Fibroblast of the aortic adventitia (primary cell): ENCODE measurements at places on chromosomes 11 and 22. TPM values are rescaled to one million over a fixed set of nuclear protein-coding genes. Genes with fewer than 3 reads are reported as not detected.

The FAM181B gene
- 0.25 TPM in 1 of 2 replicates, not detected in the other for total RNA-seq

GRCh38 chr11:58004664-58005063 lies 19.0 kb upstream of the OR9Q1 start:
- no peak for DNase-seq

The C22orf42 gene
- not detected in 2 replicates for total RNA-seq

The SCUBE1 gene
- total RNA-seq: not detected in 2 replicates

- no peak for DNase-seq
These were observed 14.2 kb upstream of the OR6A2 start for GRCh38 chr11:6813656-6814055.

DNA sequence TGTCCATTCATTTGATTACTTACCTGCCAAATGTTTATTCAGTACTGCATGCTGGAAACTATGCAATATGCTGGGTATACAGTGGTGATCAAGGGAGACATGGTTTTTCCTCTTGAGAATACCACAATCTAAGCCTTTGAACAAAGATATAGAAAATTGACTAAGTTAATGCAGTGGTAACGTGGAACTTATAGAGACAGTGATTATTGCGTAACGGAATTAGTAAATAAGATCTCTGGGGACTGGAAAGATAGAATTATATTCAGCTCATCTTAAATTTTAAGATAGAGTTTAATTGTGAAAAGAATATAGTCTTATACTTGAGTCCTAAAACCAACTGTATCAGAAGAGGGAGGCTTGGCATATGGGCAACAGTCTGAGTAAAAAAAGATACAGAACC lies 129.5 kb downstream of the UVRAG start:
- no peak for DNase-seq

DNA sequence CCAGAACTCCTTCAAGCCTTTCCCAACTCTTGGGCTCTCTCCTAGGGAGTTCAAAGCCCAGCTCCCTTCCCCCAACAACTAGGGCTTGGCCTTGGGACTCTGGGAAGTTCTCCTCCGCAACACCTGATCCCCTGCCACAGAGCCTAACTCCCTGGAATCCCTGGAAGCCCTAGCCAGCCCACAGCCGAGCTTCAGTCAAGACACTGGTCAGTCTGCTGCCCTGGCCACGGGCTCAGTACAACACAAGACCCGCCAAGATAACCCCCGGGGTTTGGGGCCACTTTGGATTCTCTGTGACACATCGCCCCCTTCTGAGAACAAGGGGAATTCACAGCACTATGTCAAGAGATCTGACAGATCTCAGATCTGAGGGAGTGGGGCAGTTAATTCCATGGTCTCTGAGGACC lies 58.3 kb downstream of the SLC22A12 start:
- peak; percentile 33 for DNase-seq
